Posterior vena cava (tissue), 2 donors: ENCODE measurements at places on chromosomes 13 and 19.
A peak's percentile ranks its signal among the peaks of the same experiment; 100 is the strongest.

DNA sequence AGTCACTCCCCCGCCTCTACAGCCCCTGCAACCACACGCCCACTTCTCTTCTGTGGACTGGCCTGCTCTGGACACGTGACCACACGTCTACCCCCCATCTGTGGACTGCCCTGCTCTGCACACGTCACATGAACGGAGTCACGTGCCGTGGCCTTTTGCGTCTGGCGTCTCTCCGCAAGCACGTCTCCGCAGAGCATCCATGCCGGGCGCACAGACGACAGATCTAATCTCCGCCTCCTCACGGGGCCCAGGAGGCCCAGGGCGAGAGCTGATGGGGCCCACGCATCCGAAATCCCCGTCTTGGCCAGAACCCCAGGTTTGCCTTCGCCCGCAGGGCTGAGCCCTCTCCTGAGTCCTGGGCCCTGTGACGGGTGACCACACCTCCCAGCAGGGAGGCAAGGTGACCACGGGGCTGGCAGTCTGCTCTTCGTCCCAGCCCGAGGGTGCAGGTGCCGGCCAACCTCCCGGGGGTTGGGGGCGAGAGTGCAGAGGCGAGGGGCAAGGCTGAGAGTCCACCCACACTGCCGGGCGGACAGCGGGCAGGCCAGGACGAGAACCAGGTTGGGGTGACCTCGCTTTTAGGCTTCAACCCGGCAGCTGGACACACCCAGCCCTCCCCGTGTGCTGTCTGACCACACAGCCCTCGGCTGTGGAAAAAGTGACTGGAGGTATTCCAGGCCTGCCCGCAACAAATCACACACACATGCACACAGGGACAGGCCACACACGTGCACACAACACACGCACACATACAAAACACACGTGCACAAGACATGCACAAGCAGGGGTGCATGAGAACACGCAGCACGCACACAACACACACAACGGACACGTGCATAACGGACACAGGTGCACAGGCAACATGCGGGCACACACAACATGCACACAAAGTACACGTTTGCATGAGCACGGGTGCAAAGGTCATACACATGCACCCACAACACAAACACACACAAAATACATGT is 3.9 kb downstream of the SBNO2 start:
- DNase-seq: peak; percentile 84

- DNase-seq: no peak
Measured at GRCh38 chr13:76656500-76656899, 229.7 kb downstream of the KCTD12 start.

GRCh38 chr19:31346184-31347059 is 2.8 kb downstream of the TSHZ3 start:
- no peak for DNase-seq

- no peak for DNase-seq
Measured at GRCh38 chr13:40502236-40502635, 164.2 kb downstream of the FOXO1 start.

- no peak for DNase-seq
Measured at GRCh38 chr13:113610266-113610665, 25.7 kb downstream of the TFDP1 start.

DNA sequence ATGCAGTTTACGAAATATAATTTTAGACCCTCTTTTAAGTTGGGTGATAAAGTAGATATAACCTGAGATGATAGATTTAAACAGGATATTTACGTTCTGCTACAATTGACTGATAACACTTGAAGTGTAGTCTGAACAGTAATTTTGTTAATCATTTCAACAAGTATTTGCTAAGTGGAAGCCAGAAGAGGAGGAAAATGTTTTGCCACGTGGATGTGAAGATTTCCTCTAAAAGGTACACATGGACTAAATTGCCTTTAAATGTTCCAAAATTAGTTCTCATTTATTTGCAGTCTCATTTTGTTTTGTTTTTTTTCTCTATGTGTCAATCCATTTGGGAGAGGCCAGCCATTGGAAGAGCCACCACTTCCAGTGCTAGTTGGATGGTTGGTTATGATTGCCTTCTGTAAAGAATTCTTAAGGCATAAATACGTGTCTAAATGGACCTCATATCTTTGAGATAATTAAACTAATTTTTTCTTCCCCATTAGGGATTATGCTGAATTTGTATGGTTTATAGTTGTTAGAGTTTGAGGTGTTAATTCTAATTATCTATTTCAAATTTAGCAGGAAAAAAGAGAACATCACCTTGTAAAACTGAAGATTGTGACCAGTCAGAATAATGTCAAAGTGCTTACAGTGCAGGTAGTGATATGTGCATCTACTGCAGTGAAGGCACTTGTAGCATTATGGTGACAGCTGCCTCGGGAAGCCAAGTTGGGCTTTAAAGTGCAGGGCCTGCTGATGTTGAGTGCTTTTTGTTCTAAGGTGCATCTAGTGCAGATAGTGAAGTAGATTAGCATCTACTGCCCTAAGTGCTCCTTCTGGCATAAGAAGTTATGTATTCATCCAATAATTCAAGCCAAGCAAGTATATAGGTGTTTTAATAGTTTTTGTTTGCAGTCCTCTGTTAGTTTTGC is 2.8 kb downstream of the MIR17HG start:
- no peak for DNase-seq

DNA sequence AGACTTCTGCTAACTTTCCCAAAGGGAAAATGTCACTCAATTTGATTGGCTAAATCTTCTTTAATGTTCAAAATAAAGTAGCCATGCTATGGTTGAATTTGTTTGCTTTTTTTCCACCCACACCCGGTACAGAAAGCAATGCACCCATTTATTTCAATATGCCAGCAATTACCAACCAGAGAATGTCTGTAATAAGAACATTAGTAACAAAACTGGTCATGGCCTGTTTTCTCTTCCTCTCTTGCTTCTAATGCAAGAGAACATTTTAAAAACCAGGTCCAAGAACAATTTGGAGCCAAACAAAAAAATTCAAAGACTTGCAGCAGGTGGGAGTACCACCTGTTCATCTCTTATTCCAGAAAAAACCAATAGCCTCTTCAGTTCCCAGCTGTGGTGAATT is 1108.8 kb upstream of the PCDH20 start:
- no peak for DNase-seq

- no peak for DNase-seq
Measured at GRCh38 chr13:72552731-72553130, 174.7 kb downstream of the MZT1 start.

DNA sequence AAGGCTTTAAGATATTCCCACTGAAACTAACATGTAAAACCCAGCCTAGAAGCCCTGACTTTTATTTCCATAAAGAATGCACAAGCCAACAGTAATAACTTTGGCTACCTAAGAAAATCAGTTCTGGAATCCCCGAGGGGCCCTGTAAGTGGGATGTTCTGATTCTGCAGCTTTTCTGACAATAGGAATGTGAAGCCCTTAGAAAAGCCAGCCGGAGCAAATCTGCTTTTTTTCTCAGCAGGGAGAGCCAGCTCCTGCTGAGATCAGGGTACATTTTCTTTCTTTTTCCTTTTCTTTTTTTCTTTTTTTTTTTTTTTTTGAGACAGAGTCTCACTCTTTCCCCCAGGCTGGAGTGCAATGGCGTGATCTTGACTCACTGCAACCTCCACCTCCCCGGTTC is 8.0 kb upstream of the GARRE1 start:
- DNase-seq: no peak

DNA sequence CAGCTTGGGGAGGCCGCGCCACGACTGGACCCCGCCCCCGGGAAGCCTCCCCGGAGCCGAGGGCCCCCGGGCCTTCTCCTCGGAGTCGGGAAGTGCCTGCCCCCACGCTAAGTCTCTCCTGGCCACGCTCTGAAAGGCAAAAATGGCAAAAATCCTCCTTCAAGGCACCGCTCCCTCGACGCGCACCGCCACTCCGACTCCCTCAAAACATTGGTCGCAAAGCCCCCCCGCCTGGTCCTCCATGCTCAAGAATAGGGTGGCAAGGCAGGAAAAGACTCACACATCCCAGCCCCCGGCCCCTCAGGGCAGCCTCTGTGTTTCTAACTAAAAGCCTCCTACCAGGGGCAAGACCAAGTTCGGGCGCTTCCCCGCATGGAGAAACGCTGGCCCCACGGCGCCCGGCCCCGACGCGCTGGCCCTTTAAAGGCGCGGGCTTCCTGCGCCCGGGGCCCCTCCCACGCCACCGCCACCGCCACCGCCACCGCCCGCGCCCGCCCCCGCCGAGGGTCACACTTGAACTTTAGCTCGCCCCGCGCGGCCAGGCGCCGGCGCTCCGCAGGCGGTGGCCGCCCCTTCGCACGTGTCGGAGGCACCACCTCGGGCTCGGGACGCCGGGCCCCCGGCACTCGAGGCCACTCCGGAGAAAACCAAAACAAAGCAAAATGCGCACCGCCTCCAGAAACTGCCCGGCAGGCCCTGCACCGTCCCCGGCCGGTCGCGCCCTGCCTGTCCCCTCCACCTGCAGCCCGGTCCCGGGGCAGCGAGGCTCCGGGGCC is 1.9 kb downstream of the FOXO1 start:
- DNase-seq: peak; percentile 94

DNA sequence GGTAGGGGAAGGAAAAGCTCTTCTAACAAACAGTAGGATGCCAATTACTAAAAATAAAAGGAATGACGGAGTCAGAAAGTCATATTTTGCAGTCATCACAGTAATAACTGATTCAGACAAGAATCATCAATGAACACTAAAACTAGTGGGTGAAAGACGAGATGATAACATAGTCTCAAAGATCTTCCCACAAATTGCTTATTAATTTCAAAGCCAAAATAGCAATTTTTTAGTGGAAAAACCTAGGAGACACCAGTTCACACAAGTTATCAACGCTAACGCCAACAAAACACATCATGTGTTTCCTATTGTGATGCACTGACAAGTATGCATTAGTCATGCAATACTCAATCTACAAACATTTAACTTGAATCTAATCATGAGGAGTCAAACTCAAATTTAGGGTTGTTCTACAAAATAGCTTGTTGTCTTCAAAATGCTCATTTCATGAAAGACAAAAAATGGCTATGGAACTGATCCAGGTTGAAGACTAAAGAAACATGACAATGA is 18.6 kb downstream of the ZNF233 start:
- no peak for DNase-seq

DNA sequence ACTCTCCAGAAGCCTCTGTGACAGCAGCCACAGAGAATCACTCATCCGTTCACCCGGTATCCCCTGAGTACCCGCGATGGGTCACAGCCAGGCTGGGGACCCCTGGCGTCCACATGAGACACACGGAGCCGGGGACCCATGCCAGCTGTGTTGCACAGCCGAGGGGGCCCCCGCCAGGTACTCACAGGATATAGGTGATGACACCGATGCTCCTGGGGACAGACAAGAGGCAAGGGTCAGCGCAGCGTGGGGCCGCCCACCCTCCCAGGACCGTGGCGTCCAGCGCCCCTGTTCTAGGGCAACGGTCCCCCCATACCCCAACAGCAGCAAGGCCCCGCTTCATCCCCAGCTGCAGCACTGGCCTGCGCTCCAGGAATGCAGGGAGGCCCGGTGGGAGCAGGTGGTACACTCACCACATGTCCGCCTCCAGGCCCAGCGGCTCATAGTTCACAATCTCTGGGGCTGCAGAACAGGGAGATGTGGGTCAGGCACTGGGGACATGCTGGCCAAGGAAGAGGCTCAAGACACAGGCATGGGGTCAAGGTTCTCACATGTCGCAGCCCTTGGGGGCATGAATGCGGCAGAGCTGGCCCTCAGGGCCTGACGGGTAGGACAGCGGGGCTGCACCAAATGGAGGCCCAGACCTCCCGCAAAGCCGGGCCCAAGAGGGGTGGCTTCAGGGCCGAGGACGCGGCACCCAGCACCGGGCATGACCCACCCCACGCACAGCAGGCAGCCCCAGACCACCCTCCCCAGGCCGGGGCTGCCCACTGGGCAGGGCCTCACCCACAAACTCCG is 7.2 kb downstream of the DAPK3 start:
- no peak for DNase-seq

DNA sequence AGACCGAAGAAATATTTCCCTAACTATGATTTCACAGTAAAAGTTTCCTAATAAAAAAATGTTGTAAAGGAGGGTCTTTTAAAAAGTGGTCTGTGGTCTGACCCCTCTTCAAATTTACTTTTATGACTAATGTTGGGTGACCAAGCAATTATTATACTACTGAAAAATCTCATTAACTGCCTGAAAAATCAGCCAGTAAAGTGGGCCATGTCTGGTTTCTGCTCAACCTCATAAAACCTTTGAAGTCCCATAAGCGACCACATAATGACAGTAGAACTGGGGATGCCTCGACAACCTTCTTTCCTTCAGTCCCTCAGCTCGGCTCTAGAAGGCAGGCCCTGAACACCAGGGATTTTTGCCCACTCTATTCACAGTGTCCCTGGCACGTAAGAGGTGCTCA is 434.3 kb downstream of the EFNB2 start:
- DNase-seq: no peak

GRCh38 chr19:18675779-18676178 is 7.7 kb upstream of the CRTC1 start:
- no peak for DNase-seq

DNA sequence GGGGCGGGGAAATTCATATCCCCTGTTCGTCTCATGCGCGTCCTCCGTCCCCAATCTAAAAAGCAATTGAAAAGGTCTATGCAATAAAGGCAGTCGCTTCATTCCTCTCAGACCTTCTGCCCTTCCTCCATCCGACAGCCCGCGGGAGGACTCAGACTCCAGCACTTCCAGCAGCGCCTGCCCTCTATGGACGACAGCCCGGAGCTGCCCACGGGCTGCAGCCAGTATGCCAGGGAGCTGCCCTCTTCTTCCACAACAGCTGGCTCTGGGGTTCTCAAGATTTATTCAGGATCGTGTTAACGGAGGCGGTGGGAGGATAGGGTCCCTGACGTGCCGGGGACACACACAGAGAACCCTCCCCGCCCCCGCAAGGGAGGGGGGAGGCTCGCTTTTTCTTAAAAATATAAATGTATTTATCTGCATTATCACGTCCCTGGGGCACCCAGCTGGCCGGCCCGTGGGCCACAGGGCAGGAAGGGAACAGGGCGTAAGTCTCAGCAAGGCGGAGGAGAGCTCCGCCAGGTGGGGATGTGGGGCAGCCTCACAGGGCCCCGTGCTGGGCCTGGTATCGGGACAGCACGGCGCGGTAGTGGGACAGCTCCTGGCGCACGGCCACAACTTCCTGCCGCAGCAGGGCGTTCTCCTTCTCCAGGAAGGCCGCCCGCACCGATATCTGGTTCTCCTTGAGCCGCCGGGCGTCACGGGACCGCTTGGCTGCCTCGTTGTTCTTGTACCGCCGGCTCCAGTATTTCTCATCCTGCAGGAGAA is 6.7 kb downstream of the DBP start:
- DNase-seq: peak; percentile 90

GRCh38 chr13:50654331-50654730 is 189.2 kb downstream of the DLEU7 start:
- DNase-seq: no peak
